ENCODE measurements at places on chromosomes 13 and 19.

GRCh38 chr13:67299751-67300150 lies 69.6 kb upstream of the PCDH9 start:
- no peak for DNase-seq

DNA sequence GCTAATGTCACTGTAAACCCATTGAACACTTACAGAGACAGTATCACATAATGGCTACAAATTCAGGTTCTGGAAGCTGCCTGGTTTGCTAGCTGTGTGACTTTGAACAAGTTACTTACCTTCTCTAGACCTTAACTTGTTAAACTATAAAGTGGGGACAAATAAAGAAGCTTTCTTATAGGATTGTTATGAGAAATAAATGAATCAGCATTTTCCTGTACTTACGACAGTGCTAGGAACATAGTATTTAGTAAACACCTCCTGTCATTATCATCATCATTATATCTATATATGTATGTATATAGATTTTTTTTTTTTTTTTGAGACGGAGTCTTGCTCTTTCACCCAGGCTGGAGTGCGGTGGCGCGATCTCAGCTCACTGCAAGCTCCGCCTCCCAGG lies 54.9 kb downstream of the CDK8 start:
- no peak for DNase-seq

GRCh38 chr13:22937953-22938352 lies 242.8 kb upstream of the SGCG start:
- no peak for DNase-seq

- DNase-seq, result no peak
Measured at GRCh38 chr19:39082745-39083598, 1.2 kb upstream of the ACP7 start.

DNA sequence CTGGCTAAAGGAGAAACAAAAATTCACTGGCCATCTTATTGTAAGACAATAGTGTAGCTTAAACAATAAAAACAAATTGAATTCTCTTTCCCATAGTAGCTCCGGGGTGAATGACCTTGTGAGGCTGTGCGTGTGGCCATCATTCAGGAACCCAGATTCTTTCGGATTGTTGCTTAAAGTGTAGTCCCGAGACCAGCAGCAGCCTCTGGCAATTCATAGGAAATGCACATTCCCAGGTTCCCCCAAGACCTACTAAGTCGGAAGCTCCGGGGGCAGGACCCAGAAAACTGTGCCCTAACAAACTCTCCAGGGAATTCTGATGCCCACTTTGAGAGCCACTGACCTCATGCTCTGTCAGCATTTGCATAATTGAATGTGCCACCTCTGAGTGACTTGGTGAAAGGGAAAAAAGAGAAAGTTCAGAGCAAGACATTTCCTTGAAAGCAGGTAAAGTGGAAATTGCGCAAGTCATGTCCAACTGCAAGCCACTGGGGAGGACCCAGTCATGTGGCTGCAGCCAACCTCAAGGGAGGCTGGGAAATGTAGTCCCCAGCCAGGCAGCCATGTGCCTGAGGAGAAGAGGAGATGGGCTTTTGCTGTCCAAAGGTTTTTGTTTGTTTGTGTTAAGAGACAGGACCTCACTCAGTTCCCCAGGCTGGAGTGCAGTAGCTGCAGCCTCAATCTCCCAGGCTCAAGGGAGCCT lies 50.7 kb upstream of the PNMA8B start:
- no peak for DNase-seq
